ENCODE measurements at places on chromosomes 4 and X. TPM values are rescaled to one million over a fixed set of nuclear protein-coding genes. Genes with fewer than 3 reads are reported as not detected.

GRCh38 chr4:40916218-40916555 lies 166.4 kb downstream of the NSUN7 start:
- no peaks in the 10 kb centered on the region for H3K4me1 ChIP-seq
- H3K36me3 ChIP-seq, result no peaks in the 10 kb centered on the region
- no peak for DNase-seq
- H3K27me3 ChIP-seq, result no peaks in the 10 kb centered on the region
- no peak overlapping the region for H3K27ac ChIP-seq
- H3K4me3 ChIP-seq, result no peak overlapping the region

DNA sequence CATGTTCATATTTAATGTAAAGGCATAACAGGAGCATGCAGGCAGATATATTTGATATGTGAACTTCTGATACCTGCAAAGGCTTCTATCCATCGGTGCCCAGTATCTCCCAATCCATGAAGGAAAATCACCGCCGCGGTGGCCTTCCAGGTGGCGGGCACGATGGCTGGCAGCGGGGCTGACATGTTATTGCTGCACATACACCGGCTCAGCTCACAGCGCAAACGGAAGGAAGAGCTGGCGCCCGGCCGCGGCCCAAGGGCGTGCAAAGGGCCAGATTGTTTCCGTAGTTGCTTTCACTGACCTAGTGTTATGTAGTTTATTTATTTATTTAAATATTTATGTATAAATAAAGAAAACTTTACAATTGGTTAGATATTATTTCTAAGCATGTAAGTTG lies 322.7 kb upstream of the PITX2 start:
- no peaks in the 10 kb centered on the region for H3K4me1 ChIP-seq
- H3K27ac ChIP-seq, result no peak overlapping the region
- H3K36me3 ChIP-seq, result no peaks in the 10 kb centered on the region
- DNase-seq, result no peak
- no peaks in the 10 kb centered on the region for H3K27me3 ChIP-seq

DNA sequence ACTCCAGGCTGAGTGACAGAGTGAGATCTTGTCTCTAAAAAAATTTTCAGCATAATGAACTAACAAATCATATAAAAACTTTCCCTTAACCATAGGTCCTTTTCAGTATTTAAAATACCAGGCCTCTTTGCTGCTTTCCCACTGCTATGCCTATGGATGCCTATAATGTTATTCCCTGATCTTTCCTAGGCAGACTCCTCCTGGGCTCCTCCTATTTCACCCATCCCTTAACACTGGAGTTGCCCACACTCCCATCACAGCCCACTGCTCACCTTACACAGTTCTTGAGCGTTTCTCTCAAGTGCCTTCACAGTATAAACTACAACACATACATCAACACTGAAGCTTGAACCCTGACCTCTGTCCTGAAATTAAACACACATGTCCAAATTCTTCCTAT lies 31.6 kb downstream of the PAPSS1 start:
- no peak for DNase-seq
- no peaks in the 10 kb centered on the region for H3K27me3 ChIP-seq
- H3K4me3 ChIP-seq, result no peak overlapping the region
- H3K27ac ChIP-seq, result no peak overlapping the region
- H3K4me1 ChIP-seq, result no peaks in the 10 kb centered on the region
- peaks cover 16% of the 10 kb centered on the region for H3K36me3 ChIP-seq

DNA sequence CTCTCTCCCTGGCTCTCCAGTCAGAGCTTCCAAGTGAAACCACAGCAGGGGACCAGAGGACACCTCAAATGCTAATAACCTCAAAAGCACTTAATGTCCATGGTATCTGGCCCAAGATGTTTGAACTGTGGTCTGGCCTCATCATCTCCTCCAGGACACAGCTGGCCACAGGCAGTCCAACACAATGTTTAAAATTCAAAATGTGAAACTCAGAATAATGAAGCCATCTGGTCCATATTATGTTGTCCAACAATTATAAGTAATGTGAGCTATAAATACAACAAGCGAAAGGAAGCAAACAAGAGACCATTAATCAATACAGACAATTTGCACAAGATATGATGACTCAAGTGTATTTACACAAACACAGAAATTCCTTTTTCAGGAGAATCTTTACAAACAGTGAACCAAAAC lies 90.7 kb upstream of the S100G start:
- no peak overlapping the region for H3K4me3 ChIP-seq
- no peaks in the 10 kb centered on the region for H3K4me1 ChIP-seq
- no peaks in the 10 kb centered on the region for H3K36me3 ChIP-seq

GRCh38 chrX:2698604-2699003 lies 7.5 kb downstream of the CD99 start:
- no peaks in the 10 kb centered on the region for H3K36me3 ChIP-seq
- DNase-seq, result no peak
- H3K4me1 ChIP-seq, result peaks cover 95% of the 10 kb centered on the region
- H3K27ac ChIP-seq, result no peak overlapping the region
- no peak overlapping the region for H3K4me3 ChIP-seq

GRCh38 chrX:48677516-48677915 lies 6.1 kb upstream of the WAS start:
- H3K4me1 ChIP-seq, result peaks cover 39% of the 10 kb centered on the region
- no peak overlapping the region for H3K27ac ChIP-seq
- peak overlapping the region; percentile 79 for H3K4me3 ChIP-seq
- H3K27me3 ChIP-seq, result no peaks in the 10 kb centered on the region

DNA sequence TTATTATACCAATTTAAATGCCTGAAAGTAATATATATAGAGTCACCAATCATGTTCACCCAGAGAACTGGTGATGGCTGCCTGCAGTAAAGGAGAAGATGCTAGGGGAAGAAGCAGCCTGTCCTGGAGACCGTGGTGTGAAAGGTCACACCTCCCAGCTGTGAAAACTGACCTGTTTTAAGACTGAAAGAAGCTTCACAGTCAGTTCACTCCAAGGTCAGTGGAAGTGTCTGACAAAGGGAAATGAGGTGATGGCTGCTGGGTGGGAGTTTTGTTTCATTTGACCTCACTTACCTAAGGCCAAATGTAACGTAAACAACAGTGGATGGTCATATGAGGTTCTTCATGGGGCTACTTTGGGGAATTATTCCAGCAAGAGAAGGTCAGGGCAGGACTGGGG lies 352.1 kb upstream of the GATB start:
- DNase-seq, result no peak
- H3K27ac ChIP-seq, result no peak overlapping the region
- H3K4me3 ChIP-seq, result no peak overlapping the region
- H3K4me1 ChIP-seq, result peaks cover 71% of the 10 kb centered on the region
- H3K36me3 ChIP-seq, result no peaks in the 10 kb centered on the region

GRCh38 chr4:88623097-88623496 lies 30.8 kb downstream of the HERC3 start:
- DNase-seq, result no peak
- H3K27ac ChIP-seq, result no peak overlapping the region
- H3K36me3 ChIP-seq, result peaks cover 27% of the 10 kb centered on the region
- H3K27me3 ChIP-seq, result no peaks in the 10 kb centered on the region
- H3K4me3 ChIP-seq, result no peak overlapping the region

- H3K4me1 ChIP-seq, result no peaks in the 10 kb centered on the region
- no peak overlapping the region for H3K4me3 ChIP-seq
- H3K36me3 ChIP-seq, result no peaks in the 10 kb centered on the region
- DNase-seq, result no peak
These were observed 246.7 kb downstream of the PALLD start for GRCh38 chr4:168743601-168744000.

- H3K36me3 ChIP-seq, result no peaks in the 10 kb centered on the region
- H3K4me1 ChIP-seq, result no peaks in the 10 kb centered on the region
- DNase-seq, result no peak
These were observed 1090.7 kb downstream of the FAT4 start for GRCh38 chr4:126405369-126405982.

GRCh38 chrX:56505866-56506265 lies 57.6 kb upstream of the UBQLN2 start:
- no peak overlapping the region for H3K27ac ChIP-seq
- no peaks in the 10 kb centered on the region for H3K27me3 ChIP-seq
- no peak overlapping the region for H3K4me3 ChIP-seq
- no peak for DNase-seq
- H3K4me1 ChIP-seq, result no peaks in the 10 kb centered on the region
- H3K36me3 ChIP-seq, result no peaks in the 10 kb centered on the region

- H3K4me1 ChIP-seq, result no peaks in the 10 kb centered on the region
- H3K4me3 ChIP-seq, result no peak overlapping the region
- H3K27ac ChIP-seq, result no peak overlapping the region
These were observed 500.1 kb downstream of the PCDH18 start for GRCh38 chr4:137032222-137032621.

GRCh38 chr4:138452826-138453225 lies 210.7 kb upstream of the SLC7A11 start:
- H3K4me3 ChIP-seq, result no peak overlapping the region
- H3K36me3 ChIP-seq, result no peaks in the 10 kb centered on the region
- no peak for DNase-seq

DNA sequence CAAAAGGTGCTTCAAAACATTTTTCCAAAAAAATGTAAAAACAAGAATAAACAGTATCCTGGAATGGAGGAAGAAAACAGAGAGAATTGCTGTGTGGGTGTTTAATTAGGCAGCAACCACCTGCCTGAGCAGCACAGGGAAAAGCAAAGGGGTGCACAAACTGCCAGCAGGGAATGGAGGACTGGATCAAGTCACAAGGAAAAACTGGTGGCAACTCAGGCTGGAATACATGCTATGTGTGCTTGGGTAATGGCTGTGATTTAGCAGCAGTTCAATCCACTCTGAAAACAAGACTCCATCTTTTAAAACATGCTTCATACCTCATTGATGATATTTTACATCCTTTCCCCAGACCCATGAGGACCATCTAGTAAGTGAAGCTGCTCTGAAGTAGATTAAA lies 179.5 kb downstream of the HS6ST2 start:
- no peaks in the 10 kb centered on the region for H3K27me3 ChIP-seq
- no peaks in the 10 kb centered on the region for H3K36me3 ChIP-seq
- no peak overlapping the region for H3K27ac ChIP-seq
- DNase-seq, result no peak
- no peak overlapping the region for H3K4me3 ChIP-seq

DNA sequence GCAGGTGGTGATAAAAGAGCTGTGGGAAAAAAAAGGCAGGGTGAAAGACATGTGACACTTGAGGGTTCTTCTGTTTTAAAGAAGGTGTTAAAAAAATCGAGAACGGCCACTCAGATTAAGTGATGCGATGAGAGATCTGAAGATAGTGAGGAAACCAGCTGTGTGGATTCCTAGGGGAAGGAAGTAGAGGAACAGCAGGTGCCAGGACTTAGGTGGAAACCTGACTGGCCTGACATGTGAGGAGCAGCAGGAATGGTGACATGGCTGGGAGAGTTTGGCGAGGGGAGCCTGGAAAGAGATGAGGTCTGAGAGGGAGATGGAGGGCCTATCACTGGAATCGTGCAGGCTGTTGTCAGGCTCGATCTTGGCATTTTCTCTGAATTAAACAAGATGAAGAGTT lies 55.5 kb downstream of the BMPR1B start:
- no peaks in the 10 kb centered on the region for H3K27me3 ChIP-seq
- no peaks in the 10 kb centered on the region for H3K36me3 ChIP-seq
- no peaks in the 10 kb centered on the region for H3K4me1 ChIP-seq
- H3K27ac ChIP-seq, result no peak overlapping the region
- H3K4me3 ChIP-seq, result no peak overlapping the region
- no peak for DNase-seq

DNA sequence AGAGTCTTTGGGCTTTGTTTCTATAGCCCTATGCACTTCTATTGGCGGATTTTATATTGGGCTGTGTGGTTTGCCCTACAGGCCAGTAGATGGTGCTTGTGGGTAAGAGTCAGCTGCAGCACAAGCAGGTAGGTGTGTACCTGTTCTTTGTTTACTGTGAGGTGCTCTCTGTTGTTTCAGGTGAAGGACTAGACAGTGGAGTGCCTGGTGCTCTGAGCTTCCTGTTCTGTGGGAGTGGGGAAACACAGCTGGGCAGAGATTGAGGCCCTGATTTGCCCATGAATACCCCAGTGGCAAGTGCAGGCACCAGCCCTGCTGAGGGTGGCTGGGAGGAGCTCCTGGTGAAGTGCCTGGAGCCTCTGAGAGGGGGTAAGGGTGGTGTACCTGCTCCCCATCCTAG lies 26.3 kb upstream of the UCP1 start:
- H3K4me1 ChIP-seq, result no peaks in the 10 kb centered on the region
- H3K27ac ChIP-seq, result no peak overlapping the region
- DNase-seq, result no peak

GRCh38 chr4:138671106-138671505 lies 344.5 kb upstream of the NOCT start:
- H3K27me3 ChIP-seq, result peaks cover 4% of the 10 kb centered on the region
- no peaks in the 10 kb centered on the region for H3K36me3 ChIP-seq
- no peaks in the 10 kb centered on the region for H3K4me1 ChIP-seq
- H3K27ac ChIP-seq, result no peak overlapping the region
- H3K4me3 ChIP-seq, result no peak overlapping the region

GRCh38 chrX:11351375-11352295 lies 58.4 kb downstream of the AMELX start:
- H3K4me3 ChIP-seq, result no peak overlapping the region
- H3K36me3 ChIP-seq, result no peaks in the 10 kb centered on the region
- H3K27ac ChIP-seq, result no peak overlapping the region
- H3K27me3 ChIP-seq, result no peaks in the 10 kb centered on the region
- H3K4me1 ChIP-seq, result no peaks in the 10 kb centered on the region

DNA sequence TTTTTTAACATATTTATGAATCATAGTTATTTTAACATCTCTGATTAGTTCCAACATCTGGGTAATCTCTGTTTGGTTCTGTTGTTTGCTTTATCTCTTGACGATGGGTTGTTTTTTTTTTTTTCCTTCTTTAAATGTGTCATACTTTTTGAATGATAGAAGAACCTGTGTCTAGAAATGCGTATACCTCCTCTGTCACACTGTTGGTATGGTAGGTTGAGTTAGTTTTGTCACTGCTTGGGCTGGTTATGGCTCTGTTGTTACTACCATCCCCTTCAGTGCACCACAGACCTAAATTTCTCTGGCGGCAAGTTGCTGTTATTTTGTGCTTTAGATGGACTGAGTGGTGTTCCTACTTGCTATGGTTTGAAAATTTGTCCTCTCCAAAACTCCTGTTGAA lies 16.8 kb downstream of the STIM2 start:
- H3K36me3 ChIP-seq, result no peaks in the 10 kb centered on the region
- no peak for DNase-seq
- H3K4me1 ChIP-seq, result peaks cover 41% of the 10 kb centered on the region
- H3K27me3 ChIP-seq, result no peaks in the 10 kb centered on the region

- H3K4me3 ChIP-seq, result no peak overlapping the region
- no peaks in the 10 kb centered on the region for H3K4me1 ChIP-seq
- no peak for DNase-seq
- no peaks in the 10 kb centered on the region for H3K36me3 ChIP-seq
These were observed 111.1 kb downstream of the RNF150 start for GRCh38 chr4:141022111-141022695.

- no peaks in the 10 kb centered on the region for H3K4me1 ChIP-seq
- no peak overlapping the region for H3K4me3 ChIP-seq
- no peaks in the 10 kb centered on the region for H3K27me3 ChIP-seq
- H3K27ac ChIP-seq, result no peak overlapping the region
- H3K36me3 ChIP-seq, result no peaks in the 10 kb centered on the region
- no peak for DNase-seq
These were observed 274.0 kb downstream of the CHIC1 start for GRCh38 chrX:73836956-73837477.

The APEX2 gene
- total RNA-seq, result 7.2 TPM

The C4orf36 gene
- total RNA-seq, result not detected

The ARSD gene
- 1.2 TPM for total RNA-seq

The RRH gene
- total RNA-seq, result not detected

The GAGE2A gene
- not detected for total RNA-seq

The AKAP14 gene
- total RNA-seq, result not detected

All from CD4-positive, alpha-beta T cell (primary cell).